ENCODE measurements at places on chromosomes 13 and 19.

DNA sequence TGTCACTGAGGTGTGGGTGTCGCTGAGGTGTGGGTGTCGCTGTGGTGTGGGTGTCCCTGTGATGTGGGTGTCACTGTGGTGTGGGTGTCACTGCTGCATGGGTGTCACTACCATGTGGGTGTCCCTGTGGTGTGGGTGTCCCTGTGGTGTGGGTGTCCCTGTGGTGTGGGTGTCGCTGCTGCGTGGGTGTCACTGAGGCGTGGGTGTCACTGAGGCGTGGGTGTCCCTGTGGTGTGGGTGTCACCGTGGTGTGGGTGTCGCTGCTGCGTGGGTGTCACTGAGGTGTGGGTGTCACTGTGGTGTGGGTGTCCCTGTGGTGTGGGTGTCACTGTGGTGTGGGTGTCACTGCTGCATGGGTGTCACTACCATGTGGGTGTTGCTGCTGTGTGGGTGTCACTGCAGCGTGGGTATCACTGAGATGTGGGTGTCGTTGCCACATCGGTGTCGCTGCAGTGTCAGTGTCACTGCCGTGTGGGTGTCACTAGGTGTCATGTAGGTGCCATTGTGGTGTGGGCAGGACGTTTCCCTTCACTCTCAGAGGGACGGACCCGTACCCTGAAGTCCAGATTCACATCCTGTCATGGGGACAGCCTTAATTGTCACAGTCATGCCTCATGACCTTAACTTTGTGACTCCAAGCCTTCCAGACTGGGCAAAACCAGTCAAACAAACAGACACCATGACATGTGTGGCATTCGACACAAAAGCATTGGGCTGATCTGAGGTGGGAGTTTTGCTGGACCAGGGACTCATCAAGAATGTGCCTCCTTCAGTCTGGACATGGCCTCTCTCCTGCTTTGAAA, 12.7 kb upstream of the GAS6 start:
- no peak for DNase-seq

- no peak for DNase-seq
Measured at GRCh38 chr13:88670509-88670908, 999.3 kb downstream of the SLITRK5 start.

DNA sequence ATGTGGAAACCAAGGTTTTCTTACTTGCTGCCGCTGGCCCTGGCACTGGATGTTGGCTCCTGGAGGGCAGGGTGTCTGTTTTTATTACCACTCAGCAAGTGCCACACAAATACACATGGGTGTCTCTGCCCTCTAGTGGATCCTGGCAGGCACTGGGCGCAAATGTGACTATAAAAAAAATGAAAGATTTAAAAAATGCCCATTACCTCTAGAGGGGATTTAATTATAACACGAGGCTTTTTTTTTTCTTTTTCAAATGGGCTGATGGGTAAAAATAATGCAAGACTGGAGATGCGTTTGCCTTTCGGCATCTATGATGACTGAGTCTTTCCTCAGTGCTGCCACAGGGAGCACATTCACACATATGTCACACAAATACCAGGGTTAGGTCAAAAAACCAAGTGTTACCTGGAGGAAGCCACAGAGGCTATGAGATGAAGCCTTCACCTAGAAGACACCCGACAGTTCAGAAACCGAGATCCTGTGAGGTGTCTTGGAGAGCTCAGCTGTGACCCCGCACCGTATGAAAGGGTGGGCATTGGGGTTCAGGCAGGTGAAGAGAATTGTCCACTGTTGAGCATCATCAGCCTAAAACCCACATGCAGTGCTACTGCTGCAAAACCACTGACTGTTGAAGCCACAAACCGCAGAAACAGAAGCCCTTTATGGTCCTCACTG, 25.7 kb downstream of the CHAMP1 start:
- DNase-seq: peak; percentile 54

DNA sequence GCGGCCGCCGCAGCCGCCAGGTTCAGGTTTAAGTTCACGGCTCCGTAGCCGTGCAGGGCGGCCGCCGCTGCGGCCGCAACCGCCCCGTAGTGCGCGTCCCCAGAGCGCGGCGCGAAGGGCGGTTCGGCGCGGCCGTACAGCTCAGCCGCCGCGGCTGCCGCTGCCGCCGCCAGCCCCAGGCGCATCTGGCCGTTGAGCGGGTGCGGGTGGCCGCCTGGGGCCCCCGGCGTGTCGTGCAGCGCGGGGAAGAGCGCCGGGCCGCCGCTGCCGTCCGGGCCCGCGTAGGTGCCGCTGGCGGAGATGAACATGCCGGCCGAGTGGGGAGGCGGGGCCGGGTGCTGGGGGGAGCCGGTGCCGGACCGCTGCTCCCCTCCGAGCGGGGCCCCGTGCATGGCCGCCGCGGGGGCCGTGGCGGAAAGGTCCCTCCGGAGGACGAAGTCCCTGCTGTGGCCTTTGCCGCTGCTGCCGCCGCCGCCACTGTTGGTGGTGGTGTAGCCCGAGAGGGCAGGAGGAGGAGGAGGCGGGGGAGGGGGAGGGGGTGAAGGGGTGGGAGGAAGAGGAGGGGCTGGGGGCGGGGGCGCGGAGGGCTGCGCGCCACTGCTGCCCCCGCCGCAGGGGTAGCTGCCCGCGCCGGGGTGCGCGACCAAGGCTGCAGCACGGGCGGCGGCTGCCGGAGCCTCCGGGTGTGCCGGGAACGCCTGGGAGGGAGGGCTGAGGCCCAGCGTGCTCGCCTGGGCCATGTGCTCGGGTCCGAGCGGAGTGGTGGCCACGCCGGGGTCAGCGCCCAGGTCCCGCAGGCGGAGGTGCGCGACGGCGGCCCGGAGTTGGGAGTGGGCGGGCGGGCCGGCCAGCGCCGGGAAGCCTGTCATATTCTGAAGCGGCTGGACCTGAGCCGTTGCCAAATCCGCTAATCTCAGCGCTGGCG, 654 bp downstream of the ZIC5 start:
- no peak for DNase-seq

- DNase-seq: no peak
Measured at GRCh38 chr13:22372261-22372660, 701.4 kb downstream of the FGF9 start.

GRCh38 chr19:57317503-57317902, 2.8 kb upstream of the ZNF543 start:
- no peak for DNase-seq

DNA sequence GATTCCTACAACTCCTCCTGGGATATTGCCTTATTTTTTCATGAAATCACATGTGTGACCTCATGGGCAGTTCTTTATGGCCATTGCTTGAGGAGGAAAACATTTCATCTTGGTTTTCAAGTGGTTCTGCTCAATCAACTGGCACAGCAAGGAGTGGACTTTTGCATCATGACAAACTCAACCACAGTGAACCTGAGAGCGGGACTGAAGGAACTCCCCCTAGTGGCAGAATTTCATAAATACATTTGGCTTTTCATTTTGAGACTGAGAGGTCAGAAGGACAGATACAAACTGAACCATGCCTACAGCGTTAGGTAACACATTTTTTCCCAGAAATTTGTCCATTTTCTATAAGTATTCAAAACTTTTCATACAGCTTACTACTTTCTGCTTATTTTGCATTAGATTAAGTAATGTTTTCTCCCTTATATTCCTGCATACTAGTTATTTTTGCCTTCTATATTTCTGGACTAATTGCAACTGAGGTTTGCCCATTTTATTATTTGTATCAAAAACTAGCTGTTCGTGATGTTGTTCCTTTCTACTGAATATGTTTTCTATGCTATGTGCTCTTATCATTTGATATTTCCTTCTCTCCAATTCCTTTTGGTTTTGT, 13.4 kb upstream of the SIGLEC12 start:
- DNase-seq: peak; percentile 69

DNA sequence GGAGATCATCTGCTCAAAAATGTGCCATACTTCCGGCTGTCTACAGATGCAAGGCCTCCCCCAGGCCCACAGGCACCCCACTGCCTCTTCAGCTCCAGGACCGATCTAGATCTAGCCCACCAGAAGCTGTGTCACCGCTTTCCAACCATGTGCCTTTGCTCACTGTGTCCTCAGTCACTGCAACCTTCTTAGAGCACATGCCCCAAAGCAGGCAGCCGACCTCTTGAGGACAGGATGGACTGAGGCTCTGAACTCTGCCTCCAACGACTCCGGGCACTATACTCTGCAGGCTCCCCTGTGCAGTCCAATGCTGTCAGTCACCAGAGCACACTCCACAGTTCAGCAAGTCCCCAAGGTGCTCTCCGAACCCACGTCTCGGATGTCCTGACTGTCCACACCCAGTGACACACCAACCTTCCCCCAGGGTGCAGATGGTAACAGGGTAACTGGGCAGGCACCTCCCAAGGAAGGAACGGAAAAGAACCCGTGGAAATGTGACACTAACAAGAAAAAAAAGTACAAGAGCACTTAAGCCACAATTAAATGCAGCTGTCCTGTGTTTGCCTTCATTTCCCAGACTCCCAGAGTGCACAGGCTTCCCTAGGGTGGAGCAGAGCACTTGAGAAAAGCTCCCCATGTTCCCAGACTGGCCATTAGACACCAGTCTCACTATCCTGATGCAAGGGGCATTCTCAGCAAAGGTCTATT, 4.8 kb downstream of the STK24 start:
- no peak for DNase-seq

DNA sequence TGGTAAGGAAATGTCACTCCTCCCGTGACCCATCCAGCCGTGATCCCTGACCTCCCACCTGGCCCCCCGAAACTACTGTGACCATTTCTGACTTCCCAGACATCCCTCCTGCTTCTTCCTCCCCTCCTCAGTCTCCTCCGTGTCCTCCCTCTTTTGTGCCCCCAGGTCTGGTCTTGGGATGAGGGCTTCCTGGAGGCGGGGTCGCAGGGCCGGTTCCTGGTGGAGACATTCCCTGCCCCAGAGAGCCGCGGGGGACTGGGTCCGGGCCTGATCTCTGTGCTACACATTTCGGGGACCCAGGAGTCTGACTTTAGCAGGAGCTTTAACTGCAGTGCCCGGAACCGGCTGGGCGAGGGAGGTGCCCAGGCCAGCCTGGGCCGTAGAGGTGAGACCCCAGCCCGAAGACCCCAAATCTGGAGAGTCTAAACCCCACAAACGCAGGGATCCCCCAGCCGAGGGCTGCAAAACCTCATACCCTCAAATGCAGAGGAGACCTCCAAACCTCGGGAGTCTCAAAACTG, 5.0 kb downstream of the KIRREL2 start:
- no peak for DNase-seq

- DNase-seq: no peak
Measured at GRCh38 chr19:4034048-4035017, 26.8 kb downstream of the PIAS4 start.

DNA sequence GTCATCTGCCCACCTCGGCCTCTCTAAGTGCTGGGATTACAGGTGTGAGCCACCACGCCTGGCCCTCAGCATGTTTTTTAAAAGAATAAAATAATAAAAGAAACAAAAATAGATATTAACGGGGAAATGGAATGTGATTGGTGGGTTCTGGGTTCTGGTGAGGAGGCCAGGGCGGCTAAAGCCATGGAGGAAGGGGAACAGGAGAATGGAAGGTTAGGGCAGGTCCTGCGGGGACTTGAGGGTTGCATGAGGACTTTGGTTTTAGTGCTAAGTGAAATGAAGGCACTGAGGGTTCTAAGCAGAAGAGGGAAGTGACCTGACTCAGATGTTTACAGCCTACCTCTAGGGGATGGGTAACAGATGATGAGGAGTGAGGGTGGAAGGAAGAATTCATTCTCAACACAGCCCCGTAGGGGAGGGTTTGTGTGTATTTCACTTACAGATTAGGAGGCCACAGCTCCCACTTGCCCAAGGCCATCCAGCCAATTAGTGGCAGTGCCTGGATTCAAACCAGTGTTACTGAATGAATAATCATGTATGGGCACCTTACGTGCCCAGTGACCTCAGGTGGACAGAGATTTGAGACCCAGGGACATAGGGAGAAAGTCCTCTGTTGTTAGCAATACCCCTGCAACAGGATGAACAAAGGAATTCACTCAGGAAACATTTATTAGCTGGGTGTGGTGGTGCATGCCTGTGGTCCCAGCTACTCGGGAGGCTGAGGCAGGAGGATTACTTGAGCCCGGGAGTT, 6.7 kb upstream of the MRPL4 start:
- DNase-seq: no peak

DNA sequence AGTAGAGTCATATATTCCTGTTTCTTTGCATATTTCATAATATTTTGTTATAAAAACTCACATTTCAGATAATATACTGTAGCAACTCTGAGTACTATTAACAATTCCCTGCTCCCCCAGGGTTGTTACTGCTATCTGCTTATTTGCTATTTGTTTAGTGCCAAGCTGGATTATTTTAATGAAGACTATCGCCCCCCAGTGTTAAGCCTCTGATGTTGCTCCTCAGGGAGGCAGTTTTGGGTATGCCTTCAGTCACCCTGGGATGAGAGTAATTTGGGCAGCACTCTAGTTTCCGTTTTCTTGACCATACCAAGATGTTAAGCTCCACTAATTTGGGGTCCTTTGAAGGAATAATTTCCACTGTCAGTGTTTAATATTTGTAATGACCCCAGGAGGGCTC, 46.0 kb downstream of the MICU2 start:
- DNase-seq: peak; percentile 29

- DNase-seq: peak; percentile 30
Measured at GRCh38 chr13:59178344-59178743, 985.4 kb downstream of the DIAPH3 start.

- no peak for DNase-seq
Measured at GRCh38 chr19:19860756-19861390, 4.8 kb upstream of the ZNF253 start.

- peak; percentile 53 for DNase-seq
Measured at GRCh38 chr13:59261928-59262488, 901.7 kb downstream of the DIAPH3 start.

DNA sequence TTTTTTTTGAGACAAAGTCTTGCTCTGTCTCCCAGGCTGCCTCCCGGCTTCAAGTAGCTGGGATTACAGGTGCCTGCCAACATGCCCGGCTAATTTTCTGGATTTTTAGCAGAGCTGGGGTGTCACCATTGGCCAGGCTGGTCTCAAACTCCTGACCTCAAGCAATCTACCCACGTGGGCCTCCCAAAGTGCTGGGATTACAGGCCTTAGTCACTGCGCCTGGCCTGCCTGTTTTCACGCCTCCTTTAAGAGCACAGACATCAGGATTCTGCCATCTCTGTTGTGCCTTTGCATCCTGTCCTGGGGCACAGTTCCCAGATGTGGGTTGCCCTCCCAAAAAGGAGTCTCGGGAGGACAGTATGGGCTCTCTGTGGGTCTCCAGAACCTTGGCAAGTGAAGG, 2.5 kb upstream of the PRAM1 start:
- DNase-seq: no peak

DNA sequence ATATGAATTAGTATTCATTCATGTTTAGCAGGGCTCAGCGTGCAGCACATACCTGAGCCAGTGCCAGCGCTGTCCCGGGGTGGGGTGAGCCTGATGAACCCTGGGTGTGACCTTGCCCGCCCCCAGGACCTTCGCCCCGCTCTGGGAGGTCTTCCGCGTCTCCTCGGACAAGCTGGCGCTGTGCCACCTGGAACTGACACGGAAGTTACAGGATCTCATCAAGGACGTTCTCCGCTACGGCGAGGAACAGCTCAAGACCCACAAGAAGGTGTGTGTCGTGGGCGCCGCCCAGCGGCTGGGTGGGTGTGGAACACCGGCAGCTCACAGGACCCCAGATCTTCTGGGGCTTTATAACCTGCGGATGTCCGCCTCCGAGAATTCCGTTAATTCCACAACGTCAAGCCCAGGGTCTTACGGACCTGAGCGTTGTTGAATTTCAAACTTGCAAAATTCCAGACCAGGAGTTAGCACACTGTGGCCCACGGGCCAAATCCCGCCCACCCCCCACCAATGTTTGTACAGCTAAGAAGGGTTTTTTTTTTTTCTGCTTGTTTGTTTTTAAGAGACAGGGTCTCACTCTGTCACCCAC, 15.4 kb downstream of the FCHO1 start:
- DNase-seq: peak; percentile 90

- no peak for DNase-seq
Measured at GRCh38 chr13:112897956-112898620, 70.9 kb upstream of the MCF2L start.

All from fibroblast of pulmonary artery (primary cell).